ENCODE measurements at places on chromosomes 7 and 10. TPM values are rescaled to one million over a fixed set of nuclear protein-coding genes. Genes with fewer than 3 reads are reported as not detected.
A peak's percentile ranks its signal among the peaks of the same experiment; 100 is the strongest.

SPDYE11 gene
- total RNA-seq: not detected

ENKUR gene
- not detected for total RNA-seq

MMP21 gene
- not detected for total RNA-seq

FAM180A gene
- not detected for total RNA-seq

TUBAL3 gene
- total RNA-seq: 3.3 TPM

COL1A2 gene
- 28.0 TPM for total RNA-seq

BEND7 gene
- 23.1 TPM for total RNA-seq

DNA sequence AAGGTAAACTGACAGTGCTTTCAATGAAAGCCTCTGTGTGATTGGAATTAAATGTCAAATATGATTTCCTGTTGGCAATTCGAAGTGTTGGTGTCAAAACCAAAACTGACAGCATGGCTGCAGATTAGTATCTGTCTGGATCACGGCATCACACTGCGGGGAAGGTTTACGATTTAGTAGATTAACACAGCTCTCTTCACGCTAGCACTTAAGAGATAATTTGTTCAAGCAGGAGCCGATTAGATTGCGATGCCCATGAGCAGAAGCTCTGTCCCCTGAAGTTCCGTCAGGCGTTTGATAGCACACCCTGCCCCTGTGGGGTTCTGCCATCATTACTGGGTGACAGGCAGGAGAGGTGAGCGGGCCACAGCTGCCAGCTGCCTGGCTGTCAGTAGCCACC is 279.5 kb upstream of the AUTS2 start:
- no peak overlapping the region for H3K27ac ChIP-seq
- no peak for DNase-seq
- no peak overlapping the region for H3K4me3 ChIP-seq
- H3K36me3 ChIP-seq: no peaks in the 10 kb centered on the region
- H3K4me1 ChIP-seq: no peaks in the 10 kb centered on the region

DNA sequence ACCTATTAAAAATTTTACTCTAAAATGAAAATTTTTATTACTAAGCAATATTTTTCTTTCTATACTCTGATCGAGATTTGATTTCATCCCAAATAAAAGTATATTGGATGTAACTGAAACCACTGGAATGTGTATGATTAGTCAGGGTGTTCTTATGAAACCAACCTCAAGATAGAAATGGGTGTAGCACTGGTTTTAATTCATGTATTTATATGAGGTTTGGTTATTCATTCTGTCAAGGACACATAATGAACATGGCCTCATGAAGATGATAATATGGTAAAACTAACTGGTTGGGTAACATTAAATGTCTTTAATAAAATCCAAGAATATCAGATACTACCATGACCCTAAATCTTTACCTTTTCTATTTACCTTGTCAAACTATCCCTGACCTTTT is 197.7 kb downstream of the SEMA3A start:
- H3K27me3 ChIP-seq: no peaks in the 10 kb centered on the region
- no peak for DNase-seq
- H3K4me3 ChIP-seq: no peak overlapping the region
- H3K4me1 ChIP-seq: no peaks in the 10 kb centered on the region
- H3K36me3 ChIP-seq: no peaks in the 10 kb centered on the region
- H3K27ac ChIP-seq: no peak overlapping the region

- no peaks in the 10 kb centered on the region for H3K36me3 ChIP-seq
- H3K27me3 ChIP-seq: no peaks in the 10 kb centered on the region
- DNase-seq: no peak
- peaks cover 27% of the 10 kb centered on the region for H3K4me1 ChIP-seq
These were observed 1.8 kb upstream of the WAPL start for GRCh38 chr10:86523348-86523747.

DNA sequence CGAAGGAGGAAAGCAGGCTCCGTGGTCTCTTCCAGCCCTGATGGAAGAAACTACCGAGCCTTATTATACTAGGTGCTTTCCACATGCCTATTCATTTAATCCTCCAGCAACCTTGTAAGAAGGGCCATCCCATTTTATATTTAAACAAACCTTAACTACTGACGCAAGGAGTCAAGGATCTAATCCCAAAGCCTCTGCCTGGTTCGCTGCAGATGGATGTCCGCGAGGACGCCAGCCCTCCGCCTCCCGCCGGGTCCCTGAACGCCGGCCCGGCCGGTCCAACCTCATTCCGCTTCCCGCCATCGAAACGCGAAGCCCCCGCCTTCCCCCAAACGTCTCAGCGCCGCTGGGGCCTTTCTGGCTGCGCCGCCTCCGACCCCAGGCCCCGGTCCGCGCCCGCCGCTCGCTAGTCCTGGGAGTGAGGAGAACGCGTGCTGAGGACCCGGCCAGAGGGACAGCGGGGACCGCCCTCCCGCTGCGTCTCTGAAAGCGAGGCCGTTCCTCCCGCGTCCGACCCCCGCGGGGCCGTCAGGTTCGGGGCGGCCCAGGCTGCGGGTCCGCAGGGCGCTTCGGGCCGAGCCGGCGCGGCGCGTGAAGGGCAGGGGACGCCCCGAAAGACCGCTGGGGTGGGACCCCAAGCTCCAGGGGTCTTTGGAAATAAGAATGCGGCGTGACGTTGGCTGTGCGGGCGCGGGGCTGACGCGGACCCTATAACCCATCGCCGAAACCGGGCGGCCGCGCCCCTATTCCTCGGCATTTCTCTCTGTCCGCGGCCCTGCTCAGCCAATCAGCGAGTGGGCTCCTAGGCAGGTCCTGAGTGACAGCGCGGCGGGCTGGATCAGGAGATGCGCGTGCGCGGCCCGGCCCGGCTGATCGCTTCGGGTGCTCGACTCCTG is at the start of gene ATP6V0E2:
Gene ATP6V0E2 (plus strand): TSS at position 896 of the 896 bp plus-strand sequence. CDS start 97 bp downstream, outside the sequence.
- peak within 1 kb of the TSS; percentile 84 for H3K27ac ChIP-seq
- H3K4me1 ChIP-seq: peaks cover 12% of the 10 kb centered on the region
- peak within 1 kb of the TSS; percentile 71 for H3K4me3 ChIP-seq
- no peaks in the 10 kb centered on the region for H3K36me3 ChIP-seq
- peak; percentile 96 for DNase-seq

DNA sequence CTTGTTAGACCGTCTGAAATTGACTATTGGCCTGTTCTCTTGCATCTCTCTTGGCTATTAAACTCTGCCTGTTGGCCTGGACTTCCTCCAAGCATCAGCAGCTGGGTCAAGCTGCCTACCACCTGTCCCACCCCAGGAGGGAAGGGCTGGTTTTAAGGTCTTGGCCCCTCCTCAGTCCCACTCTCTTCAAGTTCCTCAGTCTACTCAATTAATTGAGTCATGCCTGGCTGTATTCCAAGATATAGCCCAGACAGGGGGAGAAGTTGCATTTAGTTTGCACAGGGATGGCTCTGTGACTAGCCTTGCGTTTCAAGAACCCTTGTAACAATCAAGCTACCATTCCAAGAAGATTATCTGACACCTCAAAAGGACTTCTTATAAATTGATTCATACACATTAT is 113.8 kb upstream of the GLI3 start:
- H3K27ac ChIP-seq: no peak overlapping the region
- no peaks in the 10 kb centered on the region for H3K27me3 ChIP-seq
- H3K4me3 ChIP-seq: no peak overlapping the region
- H3K4me1 ChIP-seq: peaks cover 4% of the 10 kb centered on the region
- no peak for DNase-seq

DNA sequence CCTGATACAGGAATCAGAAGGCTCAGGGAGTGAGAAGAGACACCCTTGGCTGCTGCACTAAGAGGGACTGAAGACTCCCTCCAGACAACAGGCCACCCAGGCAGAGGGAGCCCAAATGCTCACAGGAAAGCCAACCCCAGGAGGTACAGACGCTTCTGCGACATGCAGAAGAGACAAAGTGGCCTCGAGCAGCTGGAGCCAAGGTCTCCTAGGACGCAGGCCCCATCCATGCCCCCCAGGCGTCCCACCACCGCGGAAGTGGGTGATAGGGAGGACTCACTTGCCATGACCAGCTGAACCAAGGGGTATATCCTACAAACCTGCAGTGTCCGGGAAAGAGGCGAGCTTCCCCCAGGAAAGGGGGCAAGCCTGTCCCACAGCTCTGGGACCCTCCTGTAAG is 56.9 kb downstream of the CTBP2 start:
- no peak overlapping the region for H3K4me3 ChIP-seq
- no peaks in the 10 kb centered on the region for H3K4me1 ChIP-seq
- H3K27me3 ChIP-seq: no peaks in the 10 kb centered on the region
- peak; percentile 44 for DNase-seq

DNA sequence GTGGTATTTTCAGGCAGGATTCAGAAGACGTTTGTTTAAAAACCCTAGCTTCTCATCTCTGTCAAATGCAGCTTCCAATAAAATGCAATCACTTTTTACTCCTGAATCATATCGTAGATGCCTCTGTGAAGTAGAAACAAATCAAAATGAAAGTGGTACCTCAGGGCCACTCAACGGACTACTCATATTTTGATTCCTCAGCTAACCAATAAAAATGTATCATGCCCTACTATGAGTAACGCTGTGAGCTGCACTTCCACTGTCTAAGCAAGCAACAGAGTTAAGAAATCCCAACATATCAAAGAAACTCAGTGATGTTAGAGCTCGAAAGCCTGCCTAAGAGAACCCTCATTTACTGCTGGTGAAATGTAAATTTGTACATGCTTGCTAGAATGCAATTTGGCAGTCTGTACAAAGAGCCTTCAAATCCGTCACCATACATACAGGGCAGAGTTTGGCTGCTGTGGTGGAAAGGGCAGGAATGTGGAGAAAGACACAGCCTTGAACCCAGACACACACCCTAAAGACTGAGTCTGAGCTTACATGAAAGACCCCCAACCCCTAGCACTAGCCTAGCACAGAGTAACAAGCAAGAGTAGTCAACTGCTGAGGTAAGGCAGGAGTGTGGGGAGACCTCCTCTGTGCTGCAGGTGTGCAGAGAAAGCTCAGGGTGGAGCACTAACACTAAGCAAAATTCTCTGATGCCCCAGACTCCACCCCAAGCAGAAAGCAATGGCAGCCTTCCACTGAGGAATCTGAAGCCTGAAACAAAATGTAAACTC is 151.5 kb downstream of the ANK3 start:
- H3K36me3 ChIP-seq: no peaks in the 10 kb centered on the region
- H3K27ac ChIP-seq: peak overlapping the region; percentile 73
- no peak overlapping the region for H3K4me3 ChIP-seq
- no peaks in the 10 kb centered on the region for H3K27me3 ChIP-seq
- H3K4me1 ChIP-seq: no peaks in the 10 kb centered on the region

DNA sequence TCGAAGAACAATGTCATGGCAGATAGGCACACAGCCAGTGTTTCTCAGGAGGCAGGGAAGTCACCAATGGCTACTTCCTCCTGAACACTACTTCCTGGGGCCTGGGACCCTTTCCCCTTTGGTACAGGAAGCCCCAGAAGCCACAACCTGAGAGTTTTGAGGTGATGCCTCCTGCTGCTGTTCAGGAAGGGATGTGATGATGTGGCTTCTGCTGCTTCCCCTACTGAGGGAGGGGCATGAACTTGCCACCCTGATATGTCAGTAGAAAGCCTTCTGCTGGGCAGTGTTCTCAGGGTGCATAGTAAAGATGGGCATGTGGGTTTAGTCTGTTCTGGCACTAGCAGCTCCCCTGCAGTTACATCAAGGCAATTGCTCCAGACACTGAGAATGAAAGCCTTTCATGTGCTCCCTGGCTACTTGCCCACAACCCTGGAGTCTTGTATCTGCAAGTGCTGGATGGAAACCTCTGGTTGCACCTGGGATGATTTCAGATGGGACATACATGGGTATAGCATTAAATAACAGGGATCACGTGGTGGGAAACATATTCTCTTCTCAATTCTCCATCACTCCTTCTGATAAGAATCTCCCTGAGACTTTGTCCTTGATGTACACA is 69.3 kb downstream of the ADRA2A start:
- no peaks in the 10 kb centered on the region for H3K36me3 ChIP-seq
- no peaks in the 10 kb centered on the region for H3K4me1 ChIP-seq
- DNase-seq: no peak
- H3K27ac ChIP-seq: no peak overlapping the region
- no peaks in the 10 kb centered on the region for H3K27me3 ChIP-seq

DNA sequence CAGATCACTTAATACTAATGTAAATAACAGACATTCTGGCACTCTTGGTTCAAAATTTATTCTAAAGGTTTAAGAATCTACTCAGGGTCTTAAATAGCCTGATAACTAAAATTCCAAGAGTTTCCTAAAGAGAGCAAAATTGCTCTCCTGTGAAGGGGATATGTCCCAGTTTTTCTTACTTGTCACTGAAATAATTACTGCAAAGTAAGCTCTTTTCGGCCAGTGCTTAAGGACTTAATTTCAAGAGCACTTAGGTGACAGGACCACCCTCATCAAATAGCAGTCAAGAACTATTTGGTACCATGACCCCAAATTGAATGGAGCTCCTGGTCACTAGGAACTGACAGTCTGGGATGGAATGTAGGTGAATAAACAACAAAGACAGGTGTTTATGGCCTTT is 1.8 kb upstream of the IMMP2L start:
- H3K27me3 ChIP-seq: no peaks in the 10 kb centered on the region
- no peak overlapping the region for H3K27ac ChIP-seq
- H3K4me1 ChIP-seq: peaks cover 13% of the 10 kb centered on the region

GRCh38 chr7:25846722-25847121 is 305.3 kb upstream of the NFE2L3 start:
- DNase-seq: no peak
- no peak overlapping the region for H3K4me3 ChIP-seq
- peaks cover 18% of the 10 kb centered on the region for H3K4me1 ChIP-seq
- peak overlapping the region; percentile 87 for H3K27ac ChIP-seq
- H3K36me3 ChIP-seq: no peaks in the 10 kb centered on the region

GRCh38 chr10:78921895-78922294 is 146.9 kb upstream of the ZMIZ1 start:
- H3K36me3 ChIP-seq: no peaks in the 10 kb centered on the region
- H3K27ac ChIP-seq: no peak overlapping the region
- peak; percentile 10 for DNase-seq
- H3K27me3 ChIP-seq: no peaks in the 10 kb centered on the region
- no peak overlapping the region for H3K4me3 ChIP-seq
- no peaks in the 10 kb centered on the region for H3K4me1 ChIP-seq

DNA sequence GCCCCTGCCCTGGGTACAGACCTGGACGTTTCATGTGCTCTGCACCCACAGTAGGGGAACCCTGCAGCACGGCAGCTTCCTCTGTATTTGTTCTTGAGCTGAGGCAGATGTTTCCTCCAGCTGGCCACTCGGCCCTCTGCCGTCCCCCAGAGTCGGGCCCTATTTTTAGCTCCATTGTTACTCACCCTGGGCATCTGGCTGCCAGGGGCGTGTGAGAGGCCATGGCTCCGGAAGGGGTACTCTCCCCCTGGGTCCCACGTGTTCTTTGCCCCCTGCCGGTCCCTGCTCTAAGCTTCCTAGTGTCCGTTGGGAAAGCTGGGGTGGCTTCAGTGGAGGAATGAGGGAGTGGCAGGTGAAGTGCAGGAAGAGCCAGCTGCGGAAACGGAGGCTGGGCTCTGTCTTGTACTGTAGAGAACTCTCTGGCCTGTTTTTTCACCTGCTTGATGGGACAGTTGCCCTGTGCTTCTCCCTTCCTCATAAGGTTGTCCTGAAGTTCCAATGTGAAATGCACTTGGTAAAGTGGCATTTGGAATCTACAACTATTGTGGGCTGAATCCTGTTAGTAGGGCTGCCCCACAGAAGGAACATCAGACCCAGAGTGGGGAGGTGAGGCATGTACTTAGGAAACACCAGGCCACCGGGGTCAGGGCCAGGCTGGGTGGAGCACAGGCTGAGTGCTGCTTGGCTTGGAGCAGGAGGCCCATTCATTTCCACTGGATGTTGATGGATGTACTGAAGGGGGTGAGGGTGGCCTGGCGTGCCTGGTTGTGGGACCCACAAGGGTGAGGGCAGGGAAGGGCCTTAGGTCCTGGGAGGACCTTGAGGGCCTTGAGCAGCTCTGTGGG is 30.6 kb downstream of the PALD1 start:
- no peak overlapping the region for H3K4me3 ChIP-seq
- no peaks in the 10 kb centered on the region for H3K36me3 ChIP-seq
- H3K27me3 ChIP-seq: no peaks in the 10 kb centered on the region

- H3K27ac ChIP-seq: no peak overlapping the region
- no peaks in the 10 kb centered on the region for H3K36me3 ChIP-seq
- DNase-seq: no peak
- no peaks in the 10 kb centered on the region for H3K27me3 ChIP-seq
- no peaks in the 10 kb centered on the region for H3K4me1 ChIP-seq
These were observed 488.6 kb downstream of the KCNMA1 start for GRCh38 chr10:77149001-77149400.
